Activated CD4-positive, alpha-beta memory T cell treated with anti-CD3 and anti-CD28 coated beads, Interleukin-2, amount 10 ng/mL, durations not matched to agents 7 days and 5 days (primary cell): ENCODE measurements at places on chromosomes 1 and 21.

DNA sequence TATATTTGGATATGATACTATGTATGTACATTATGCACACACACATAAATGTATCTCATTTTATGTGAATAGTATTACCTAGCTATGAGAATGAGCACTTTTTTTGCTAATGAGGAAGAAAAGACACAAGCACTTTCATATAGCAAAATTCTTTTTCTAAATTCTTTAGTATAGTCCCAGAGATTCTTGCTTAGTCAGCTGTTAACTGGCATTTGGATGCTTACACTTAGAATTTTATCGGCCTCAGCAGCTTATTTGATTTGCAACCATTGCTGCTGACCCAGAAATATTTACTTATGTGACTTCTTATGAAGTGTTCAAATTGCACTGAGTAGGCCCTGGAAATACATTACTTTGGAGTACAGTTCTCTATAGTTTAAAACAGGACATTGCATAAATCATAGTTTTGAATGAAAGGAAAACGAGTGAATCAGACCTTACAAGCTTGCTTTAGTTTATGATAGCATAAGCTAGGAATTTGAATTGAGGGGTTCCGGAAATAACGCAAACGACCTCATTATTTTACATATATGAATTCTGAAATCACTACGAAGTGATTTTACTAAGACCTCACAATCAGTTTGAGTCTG is 653.9 kb upstream of the NEGR1 start:
- DNase-seq = no peak

GRCh38 chr1:178541829-178542553 is 29.1 kb downstream of the TEX35 start:
- DNase-seq = peak; percentile 57

GRCh38 chr1:111894497-111894896 is 95.0 kb downstream of the KCND3 start:
- no peak for DNase-seq

DNA sequence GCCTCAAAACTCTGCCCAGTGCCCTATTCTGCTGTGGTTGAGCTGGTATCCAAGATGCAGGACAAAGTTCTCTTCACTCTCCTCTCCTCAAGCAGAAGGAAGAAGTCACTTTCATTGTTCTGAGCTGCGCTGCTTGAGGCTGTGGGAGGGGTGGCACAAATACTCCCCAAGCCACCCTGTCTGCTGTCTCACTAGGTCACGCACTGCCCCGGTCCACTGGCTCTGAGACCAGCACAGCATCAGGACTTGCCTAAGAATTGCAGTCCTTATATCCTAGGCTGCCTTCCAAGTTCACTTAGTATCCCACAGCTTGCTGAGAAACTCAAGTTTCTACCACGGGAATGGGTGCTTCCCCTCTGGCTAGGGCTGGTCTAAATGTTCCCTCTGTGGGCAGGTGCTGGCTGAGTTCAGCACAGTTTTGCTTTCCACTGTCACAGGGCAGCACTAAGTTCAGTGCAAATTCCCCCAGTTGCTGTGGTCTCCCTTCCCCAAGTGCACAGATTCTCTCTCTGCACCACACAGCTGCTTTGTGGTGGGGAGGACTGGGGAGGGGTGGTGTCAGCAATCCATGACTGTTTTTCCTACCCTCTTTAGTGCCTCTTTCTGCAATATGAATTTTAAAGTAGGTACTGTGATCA is 32.4 kb downstream of the SLC9C2 start:
- DNase-seq = no peak

DNA sequence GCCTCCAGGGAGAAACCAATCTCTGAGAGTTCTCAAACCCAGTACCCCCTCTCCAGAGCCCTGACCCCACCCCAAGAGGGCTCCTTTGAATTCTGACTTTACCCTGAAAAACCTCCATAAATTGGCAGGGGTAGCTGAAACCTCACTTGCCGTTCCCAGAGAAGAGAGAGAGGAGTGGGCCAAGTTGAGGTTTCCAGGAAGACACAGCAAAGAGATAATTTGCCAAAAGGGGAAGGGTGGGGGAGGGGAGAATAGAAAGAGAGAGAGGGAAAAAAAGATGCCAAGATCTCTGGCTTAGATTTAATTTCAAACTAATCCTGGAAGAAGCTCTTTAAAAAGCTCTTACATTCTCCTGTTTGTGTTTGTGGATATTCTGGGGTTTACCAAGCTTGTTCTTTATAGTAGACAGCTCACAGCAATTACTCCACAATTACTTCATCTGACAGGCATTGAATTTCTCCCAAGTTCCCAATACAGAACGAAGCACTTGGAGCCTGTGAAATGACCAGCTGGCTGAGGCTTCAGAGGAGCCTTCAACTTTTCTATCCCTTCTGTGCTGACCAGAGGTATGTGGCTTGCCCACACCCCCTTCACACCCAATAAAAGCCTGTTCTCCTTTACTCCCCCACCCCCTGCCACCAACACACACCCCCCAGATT is 1.1 kb upstream of the GRHL3 start:
- DNase-seq = no peak

DNA sequence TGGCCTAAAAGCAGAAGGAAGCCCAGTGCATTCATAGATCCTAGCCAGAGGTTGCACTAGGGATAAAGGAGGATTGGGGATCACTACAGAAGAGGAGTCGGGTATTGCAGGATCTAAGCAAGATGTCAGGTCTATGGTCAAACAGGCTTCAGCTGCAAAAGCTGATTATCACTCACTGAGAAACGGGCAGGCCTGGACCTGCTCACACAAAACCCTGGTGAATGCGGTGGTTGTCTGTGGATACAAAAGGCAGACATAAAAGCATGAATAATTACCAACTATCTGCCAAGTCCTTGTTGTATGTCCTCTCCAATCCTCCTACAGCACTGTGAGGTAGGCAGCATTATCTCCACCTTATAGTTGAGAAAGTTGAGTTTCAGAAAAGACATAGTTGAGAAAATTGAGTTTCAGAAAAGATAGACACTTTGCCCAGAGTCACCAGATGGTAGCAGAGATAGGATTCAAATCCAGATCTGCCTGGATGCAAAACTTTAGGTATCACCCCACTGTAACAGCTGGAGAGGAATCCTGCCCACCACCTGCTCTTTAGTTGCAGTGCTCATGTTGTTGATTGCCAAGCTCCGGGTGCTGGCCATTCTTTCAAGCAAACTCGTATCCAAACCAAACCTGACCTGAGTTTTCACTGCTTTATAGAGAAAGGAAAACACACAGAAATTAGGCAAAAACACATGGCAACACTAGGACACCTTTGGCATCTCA is 49.6 kb upstream of the HOOK1 start:
- DNase-seq = no peak

GRCh38 chr1:228109962-228110488 is 926 bp upstream of the MRPL55 start:
- DNase-seq = no peak

- no peak for DNase-seq
These were observed 406.9 kb upstream of the B3GALT2 start for GRCh38 chr1:193593147-193593885.

DNA sequence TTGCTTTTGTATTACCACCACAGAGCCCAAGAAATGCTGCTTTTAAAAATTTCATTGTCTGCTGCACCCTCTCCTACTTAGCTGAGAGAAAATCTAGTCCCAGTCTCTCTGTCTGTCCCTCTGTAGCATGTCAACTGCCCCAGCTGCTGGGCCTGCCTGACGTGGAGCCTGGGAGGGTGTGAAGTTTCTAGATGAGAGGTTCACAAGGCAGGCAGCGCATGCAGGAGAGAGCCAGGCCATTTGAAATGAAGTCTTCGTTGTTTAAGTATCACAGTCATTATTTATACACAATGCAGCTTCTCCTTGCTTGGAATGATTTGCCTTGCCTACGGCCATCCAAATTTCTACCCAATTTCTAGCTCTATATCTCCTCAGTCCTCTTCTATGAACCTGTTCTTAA is 306.8 kb upstream of the PLXNA2 start:
- DNase-seq = no peak

- no peak for DNase-seq
These were observed 4.3 kb downstream of the ADAMTS1 start for GRCh38 chr21:26840912-26841311.

DNA sequence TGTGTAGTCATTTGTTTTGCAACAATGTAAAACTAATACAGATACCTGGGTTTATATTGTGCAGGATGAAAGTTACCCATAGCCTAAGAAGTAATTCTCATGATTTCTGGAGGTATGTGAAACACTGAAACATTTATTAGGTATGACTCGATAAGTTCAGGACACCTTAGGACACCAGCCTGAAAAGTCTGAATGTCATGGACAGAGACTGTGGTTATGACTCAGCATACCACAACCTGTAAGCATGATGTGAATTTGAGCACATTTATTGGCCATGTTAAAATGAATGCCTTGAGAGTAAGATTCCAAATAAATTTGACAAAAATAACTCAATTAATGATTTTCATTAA is 1471.7 kb upstream of the B3GALT2 start:
- no peak for DNase-seq

GRCh38 chr1:115347282-115347681 is 9.2 kb upstream of the NGF start:
- no peak for DNase-seq

DNA sequence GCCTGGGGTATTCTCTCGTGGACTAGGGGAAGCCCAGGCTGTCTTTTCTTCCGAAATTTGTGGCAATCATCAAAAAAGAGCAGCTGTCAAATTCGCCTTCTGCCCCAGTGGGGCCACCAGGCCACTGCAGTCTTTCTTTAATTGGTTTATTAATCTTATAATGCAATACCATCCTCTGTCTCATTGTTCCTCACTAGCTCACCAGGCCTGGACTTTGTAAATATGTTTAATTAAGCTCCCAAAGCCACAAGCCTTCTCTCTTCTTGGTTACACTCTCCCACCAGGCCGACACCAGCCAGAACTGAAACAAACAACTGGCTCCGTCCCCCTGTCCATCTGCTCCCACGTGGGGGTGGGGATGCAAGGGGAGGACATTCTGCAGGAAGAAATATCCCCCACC is 22.0 kb upstream of the CAMK1G start:
- no peak for DNase-seq

DNA sequence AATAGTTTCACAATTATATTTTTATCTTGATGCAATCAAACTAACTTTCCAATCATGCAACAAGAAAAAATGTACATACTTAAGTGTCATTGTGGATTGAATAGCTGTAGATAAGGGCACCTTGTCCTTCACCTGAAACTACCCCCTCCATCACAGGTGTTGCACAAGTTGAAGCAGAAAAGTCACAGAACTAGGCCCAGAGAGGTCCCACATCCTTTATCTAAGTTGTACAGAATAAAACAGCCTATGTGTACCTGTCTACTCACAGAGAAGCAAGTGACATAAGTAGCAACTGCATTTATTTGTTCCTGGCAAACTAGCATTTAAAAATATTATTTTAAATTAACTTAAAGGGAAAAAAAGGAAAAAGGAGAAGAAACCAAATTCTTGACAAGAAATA is 256.8 kb downstream of the FAF1 start:
- no peak for DNase-seq

DNA sequence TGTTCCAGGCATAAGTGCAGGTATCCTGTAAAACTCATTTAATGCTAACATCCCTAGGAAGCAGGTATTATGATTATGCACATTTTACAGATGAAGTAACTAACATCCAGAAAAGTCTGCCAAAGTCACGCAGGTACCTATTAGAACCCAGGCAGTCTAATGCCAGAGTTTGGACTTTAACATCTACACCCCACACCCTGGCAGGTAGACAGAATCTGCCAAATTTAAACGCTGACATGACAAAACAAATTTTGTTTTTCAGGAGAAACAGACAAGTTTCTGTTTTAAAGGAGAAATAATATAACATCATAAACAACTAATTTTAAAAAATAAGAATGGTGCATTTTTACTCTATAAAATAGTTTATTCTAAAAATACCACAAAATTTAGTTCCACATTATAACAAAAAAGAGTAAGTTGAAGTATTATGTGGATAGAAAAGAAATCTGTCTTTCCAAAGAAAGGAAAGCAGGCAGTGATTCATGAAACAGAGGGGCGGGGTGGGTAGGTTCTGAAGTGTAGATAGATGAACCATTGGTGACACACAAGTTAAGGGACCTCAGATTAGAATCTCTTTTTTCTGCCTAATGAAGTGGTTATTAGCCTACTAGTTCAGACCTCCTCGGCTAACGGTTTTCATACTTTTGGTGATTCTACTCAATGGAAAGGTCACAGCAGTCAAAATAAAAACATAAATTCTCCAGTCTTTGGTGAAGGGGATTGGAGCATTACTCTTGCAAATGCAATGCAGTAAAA is 1.7 kb downstream of the ASPM start:
- DNase-seq = peak; percentile 27

GRCh38 chr1:183472488-183473216 is at the start of gene SMG7:
Gene SMG7, plus strand, starts transcription at chr1:183472499. Its CDS starts 122 bp downstream, at chr1:183472621.
- peak; percentile 57 for DNase-seq

DNA sequence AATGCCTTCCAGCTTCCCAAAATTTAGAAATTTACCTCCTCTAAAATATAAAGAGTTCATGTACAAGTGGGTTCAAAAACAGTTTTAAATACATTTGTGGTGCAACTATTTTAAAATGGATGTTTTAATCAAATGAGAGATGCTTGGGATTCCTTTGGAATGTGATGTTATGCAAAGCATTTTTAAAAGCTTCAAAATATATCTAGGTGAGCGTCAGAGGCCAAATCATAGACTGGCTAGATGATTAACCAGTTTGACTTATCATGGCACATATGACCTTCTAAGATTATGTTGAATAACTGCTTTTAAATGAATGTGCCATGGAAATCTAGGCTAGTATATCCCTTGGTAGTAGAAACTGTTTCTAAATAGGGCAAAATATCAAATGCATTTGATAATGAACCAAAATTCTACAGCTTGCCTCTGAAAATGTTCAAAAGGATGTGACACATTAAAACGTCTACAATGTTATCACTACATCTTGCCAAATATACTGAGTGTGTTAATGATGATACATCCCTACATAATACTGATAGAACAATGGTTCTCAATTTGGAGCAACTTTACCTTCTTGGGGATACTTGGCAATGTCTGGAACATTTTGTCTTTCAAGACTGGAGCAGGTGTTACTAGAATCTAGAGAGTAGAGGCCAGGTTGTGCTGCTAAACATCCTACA is 650.9 kb upstream of the ADGRL2 start:
- no peak for DNase-seq

- DNase-seq = no peak
These were observed 14.0 kb downstream of the C1orf94 start for GRCh38 chr1:34190692-34191091.

DNA sequence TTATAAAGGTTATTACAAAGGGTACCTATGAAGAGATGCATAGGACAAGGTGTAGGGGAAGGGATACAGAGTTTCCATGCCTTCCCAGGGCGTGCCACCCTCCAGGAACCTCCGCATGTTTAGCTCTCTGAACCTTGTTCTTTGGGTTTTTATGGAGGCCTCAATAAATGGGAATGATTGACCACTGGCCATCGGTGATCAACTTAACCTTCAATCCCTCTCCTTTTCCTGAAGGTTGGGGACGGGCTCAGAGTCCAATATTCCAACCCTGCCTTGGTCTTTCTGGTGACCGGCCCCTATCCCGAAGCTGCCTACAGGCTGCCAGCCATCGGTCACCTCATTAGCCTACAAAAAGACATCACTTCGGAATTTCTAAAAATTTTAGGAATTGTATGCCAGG is 11.7 kb downstream of the CD244 start:
- DNase-seq = no peak

- DNase-seq = peak; percentile 73
These were observed 182.2 kb downstream of the DHRS3 start for GRCh38 chr1:12435639-12436344.

- no peak for DNase-seq
These were observed 8.2 kb upstream of the IRF2BP2 start for GRCh38 chr1:234617986-234618736.

- DNase-seq = no peak
These were observed 243.0 kb upstream of the PROX1 start for GRCh38 chr1:213744780-213745179.
